ENCODE measurements at places on chromosomes 12 and 14.

GRCh38 chr12:110304061-110304551, 23.1 kb downstream of the ATP2A2 start:
- ATAC-seq = peak; percentile 88

DNA sequence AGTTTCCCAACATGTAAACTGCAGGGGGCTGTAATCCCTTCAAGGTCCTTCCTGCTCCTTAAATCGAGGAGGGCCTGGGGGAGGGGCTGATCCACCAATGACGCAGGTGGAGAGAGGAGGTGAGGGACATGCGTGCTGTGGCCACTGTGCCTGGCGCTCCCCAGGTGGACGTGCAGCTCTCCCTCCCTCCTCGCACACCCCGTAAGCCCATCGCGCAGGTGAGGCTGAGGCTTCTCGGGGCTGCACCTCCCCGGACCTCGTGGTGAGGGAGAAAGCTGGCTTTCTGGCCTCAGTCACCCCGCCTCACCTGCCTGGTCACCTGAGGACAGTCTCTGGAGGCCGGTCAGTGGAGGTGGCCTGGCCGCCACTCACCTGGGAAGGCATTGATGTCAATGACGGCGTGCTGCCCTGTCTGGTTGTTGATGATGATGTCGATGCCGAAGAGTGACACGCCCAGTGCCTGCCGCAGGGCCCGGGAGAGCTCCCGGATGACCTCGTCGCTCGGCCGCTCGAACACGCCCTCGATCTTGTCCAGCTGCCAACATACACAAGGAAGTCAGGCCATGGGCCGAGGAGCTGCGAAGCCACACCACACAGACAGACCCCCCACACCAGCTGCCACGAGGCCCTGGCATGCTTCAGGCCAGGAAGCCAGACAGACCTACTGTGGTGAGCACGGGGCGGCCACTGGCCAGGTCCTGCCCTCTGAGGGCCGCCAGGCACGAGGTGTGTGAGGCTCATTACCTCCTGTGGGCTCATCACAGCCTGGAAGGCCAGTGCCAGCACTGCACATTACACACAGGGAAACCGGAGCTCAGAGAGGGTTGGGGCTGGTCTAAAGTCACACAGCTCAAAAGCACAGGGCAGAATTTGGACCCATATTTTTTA, 23.3 kb downstream of the CHGA start:
- ATAC-seq = peak; percentile 86

DNA sequence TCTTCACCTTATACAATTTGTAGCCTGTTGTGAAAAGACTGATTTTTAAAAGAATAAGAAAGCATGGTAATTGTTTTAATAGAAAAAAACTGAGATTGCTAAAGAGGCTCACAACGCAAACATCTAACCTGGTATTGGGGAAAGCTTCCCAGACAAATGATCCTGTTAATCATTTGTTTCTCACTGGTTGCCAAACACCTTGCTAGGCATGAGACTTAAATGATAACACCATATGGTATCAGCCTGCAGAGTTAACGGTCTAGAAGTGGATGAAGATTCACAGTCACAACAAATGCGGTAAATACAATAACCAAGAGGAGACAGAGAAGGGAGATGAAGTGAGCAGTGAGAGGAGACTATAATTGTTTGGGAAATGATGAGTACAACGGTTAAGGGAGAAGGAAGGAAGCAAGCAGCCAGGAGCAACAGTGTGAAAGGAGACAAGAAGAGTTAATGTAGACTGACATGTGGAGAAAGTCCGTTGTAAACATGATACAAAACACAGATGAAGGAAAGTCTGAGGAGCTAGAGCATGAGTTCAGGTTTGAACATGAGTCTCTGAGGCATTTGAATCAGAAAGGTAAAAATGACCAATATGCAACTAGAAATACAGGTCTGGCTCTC, 19.8 kb downstream of the GXYLT1 start:
- no peak for ATAC-seq

DNA sequence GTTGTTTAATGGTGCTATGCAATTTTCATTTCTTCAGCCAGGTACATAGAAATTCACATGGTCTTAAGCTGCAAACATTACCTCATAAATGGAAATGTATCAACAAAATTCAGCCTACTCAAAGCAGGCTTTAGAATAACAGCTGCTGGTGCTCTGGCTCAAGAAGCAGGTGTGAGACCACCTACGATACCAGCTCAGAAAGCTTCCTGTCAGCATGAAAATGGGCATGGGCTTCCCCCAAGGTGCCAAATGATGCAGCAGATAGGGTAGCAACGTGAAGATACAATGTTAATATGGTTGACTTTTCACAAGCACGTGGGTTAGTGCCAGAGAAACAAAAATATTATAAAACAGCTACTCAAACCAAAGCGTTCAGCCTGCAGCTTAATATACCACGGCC, 343.4 kb upstream of the PRICKLE1 start:
- ATAC-seq = no peak

DNA sequence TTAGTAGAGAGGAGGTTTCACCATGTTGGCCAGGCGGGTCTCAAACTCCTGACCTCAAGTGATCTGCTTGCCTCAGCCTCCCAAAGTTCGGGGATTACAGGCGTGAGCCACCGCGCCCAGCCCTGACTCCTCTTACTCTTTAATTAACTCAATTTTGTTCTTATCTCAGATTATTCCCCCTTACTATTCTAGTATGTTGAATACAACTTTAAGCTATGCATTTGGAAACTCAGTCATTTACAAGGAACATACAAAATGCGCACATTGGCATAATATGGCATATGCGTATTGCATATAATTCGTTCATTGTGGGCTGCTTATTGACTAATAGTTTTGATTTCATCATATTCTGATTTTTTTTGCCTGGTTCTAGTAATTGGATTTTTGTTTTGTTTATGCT, 10.8 kb upstream of the CD163 start:
- ATAC-seq = no peak

DNA sequence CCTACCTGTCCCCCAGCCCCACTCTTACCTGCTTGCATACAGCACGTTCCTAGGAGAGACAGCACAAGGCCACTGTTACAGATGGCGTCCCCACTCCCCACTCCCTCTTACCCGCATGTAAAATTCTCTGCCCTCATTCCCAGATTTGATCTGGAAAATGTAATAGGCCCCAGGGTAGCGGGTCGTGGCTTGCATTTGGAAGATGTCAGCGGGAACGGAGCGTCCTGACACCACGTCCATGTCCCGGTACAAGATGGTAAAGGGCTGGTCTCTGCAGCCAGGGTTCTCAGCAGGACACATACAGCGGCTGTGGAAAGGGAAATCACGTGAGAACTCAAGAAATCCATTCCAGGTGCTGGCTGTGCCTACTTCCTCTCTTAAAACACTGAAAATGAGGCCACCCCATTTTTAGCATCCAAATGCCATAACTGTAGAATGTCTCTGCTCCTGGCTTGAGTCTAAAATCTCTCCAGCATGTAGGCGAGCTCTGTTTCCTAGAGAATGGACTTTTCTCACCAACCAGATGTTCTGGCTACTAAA, 10.1 kb upstream of the TC2N start:
- no peak for ATAC-seq

- peak; percentile 38 for ATAC-seq
Observed at GRCh38 chr12:76024942-76025600, 6.5 kb downstream of the PHLDA1 start.
